CD4-positive, alpha-beta T cell treated with Interleukin-17A for 4 hours (primary cell): ENCODE measurements at places on chromosomes 4 and X.

GRCh38 chr4:110361921-110362320 lies 114.0 kb upstream of the ENPEP start:
- DNase-seq: no peak

DNA sequence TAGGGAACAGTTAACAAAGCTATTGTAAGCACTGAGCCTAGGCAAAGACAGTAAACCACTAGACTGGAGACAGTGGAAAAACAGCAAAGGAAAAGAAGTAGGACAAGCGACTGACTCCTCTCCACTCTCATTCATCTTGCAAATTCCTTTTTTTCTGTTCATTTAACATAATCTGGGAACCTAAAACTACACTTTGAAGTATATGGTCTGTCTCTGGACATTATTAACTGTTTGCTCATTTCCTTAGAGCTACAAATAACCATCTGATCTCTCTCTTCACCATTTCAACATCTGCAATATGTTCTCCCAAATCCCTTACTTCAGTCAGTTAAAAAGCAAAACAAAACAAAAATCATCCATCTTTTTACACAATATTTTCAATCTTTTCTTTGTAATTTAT lies 642 bp downstream of the HMGN5 start:
- DNase-seq: no peak

GRCh38 chr4:94957030-94957429 lies 199.3 kb downstream of the BMPR1B start:
- DNase-seq: no peak

DNA sequence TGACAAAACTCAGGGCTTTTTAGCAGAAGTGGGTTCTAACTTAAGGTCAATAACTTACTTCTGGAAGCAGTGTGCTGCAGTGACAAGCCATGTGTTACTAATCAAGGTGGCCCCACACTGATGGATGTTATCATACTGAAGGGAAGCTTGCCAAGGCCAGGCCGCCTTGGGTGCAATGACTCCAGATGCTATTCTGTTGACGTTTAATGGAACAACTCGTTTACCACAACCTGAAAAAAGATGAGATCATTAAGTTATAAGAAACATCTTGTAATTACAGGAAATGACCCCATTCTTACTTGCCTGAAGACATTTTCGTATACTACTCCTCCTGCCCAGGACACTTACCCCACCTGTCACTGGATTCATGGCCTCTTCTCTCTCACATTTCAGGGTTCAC lies 38.9 kb upstream of the TMPRSS11D start:
- no peak for DNase-seq

DNA sequence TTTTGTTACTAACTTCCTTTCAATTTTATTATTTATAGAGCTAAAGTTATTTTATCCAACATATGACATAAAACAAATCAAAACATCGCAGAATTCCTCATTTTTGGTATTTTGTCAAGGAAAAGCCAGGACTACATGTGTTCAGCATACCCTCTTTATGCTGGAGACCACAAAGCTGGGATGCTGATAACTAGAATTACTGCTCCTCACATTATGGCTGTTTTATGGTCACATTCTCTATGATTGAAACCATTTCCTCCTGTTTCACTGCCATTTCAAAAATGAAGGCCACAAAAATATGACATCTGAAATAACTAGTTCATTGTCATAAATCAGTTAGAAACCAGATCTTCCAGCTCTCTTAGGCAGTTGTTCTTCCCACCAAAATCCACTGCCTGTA lies 41.7 kb downstream of the KLHL34 start:
- no peak for DNase-seq

GRCh38 chrX:85977218-85977617 lies 70.1 kb downstream of the CHM start:
- DNase-seq: no peak

GRCh38 chr4:1695913-1696312 lies 11.8 kb upstream of the FAM53A start:
- DNase-seq: no peak

GRCh38 chrX:41720125-41720779 lies 3.7 kb upstream of the GPR82 start:
- DNase-seq: peak; percentile 27

DNA sequence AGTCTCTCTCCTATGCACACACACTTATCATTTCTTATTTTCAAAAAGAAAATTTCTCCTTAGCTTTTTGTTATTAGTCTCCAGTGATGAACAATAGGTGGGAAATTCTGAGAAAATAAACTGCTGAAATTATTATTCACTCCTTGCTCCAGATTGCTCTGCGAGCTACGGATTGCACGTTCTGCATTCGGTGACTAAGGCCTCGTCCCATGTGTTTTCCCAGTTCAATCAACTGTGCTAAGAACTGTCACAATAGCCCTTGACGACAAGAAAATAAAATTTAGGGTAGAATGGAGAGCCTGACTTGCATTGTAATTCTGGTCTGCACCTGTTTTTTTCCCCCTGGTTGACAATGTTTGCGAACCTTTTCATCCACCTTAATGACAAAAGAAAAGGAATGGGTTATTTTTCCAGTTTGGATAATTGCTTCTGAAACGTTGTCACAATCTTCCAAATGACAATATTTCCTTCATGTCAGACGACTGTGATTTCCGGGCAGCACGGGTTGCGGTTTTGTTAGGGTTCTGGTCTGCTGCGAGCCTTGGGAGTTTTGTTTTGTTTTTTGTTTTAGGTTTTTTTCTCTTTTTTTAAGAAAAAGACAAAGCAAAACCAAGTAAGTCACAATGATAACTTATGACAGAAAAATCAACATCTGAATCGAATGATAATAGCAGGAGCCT lies 124.5 kb upstream of the NOCT start:
- DNase-seq: no peak

DNA sequence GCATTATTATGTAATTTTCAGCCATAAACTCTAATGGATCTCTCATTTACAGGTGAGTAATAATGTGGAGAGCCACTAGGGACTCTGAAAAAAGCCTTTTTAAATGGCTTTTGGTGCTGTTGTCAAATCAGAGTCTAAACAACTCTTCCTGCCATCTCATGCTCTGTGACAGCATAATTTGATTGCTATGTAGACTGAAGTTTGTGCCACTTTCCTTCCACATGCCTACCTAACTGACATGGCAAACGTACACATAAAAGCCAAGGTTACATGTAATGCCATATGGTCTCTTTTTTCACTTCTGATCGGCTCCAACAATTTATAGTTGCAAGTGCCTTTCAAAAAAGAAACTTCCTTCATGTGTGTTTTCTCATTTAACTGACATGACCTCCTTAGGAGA lies 94.3 kb downstream of the SH2D1A start:
- DNase-seq: no peak

GRCh38 chr4:54368281-54369265 lies 139.5 kb downstream of the PDGFRA start:
- DNase-seq: no peak

- DNase-seq: no peak
These were observed 224.5 kb upstream of the TAPT1 start for GRCh38 chr4:16450724-16451123.

DNA sequence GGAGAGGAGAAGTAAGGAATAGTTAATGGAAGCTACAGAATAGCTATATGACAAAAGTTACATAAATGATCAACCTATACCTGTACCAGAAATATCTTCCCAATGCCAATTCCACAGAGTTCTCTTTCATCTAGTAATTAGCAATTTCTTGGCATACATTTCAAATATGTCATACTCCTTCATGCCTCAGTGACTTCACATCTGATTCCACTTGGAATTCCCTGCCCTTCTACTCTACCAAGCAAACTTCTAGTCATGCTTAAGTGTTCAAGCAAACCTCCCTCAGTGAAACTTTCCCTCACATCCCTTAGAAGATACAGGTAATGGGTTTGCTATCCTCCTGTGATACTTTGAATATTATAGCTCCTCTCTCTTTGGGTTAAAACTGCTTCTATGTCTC lies 127.1 kb downstream of the KLHL13 start:
- DNase-seq: no peak

GRCh38 chrX:68332201-68332731 lies 101.0 kb downstream of the OPHN1 start:
- DNase-seq: no peak

DNA sequence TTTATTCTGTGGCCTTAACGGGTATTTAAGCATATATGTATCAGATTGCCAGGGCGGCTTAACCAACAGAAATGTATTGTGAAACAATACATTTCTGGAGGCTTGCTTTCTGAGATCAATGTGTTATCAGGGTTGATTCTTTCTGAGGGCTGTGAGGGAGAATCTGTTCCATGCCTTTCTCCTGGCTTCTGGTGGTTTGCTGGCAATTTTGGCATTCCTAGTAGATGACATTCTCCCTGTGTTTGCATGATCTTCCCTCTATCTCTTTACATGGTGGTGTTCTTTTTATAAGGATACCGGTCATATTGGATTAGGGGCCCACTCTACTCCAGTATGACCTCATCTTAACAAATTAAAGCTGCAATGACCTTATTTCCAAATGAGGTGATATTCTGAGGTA lies 16.9 kb upstream of the CEP135 start:
- DNase-seq: no peak

DNA sequence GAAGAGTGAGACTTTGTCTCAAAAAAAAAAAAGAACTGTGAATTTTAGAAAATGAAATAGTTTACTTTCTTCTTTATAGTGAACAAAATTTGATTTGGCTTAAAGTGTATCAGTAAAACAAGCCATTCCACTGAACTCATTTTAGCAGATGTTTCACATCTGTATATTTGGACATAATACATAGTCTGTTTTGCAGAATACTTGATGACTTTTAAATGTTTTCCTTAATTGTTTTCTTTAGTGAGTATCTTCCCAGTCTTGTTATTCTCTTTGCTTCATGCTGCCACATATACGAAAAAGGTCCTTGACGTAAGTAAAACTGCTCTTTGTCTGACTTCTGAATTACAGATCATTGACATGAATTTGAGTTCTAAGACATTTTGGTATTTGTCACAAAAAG lies 8.3 kb downstream of the TMEM33 start:
- DNase-seq: no peak

DNA sequence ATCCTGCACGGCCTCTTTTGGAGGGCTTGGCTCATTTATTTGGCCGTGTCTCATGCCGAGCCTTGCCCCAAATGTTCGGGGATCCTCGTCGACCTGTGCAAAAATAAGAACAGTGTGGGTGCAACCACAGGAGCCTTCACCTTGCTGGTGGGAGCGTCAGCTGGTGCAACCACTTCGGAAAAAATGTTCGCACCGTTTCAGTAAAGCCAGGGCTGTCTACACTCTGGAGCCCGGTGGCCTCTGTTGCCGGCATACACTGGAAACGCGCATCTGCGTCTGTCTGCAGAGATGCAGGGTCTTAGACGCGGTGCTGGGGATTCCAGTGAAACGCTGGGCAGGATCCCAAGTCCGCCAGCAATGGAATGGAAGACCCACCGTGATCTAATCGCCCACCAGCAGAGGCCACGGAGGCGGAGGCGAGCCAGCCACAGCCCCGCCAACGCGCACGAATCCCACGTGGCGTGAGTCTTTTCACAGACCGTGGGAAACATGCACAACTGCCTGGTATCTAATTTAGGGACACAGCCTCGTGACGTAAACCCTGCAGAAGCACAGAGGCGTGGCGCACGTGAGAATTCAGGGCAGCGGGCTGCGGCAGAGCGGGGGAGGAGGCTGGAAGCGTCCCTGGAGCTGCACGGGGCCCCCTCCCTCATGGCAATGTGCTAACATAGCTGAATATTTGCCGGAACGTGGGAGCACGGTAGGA lies 13.8 kb upstream of the MXD4 start:
- DNase-seq: no peak

DNA sequence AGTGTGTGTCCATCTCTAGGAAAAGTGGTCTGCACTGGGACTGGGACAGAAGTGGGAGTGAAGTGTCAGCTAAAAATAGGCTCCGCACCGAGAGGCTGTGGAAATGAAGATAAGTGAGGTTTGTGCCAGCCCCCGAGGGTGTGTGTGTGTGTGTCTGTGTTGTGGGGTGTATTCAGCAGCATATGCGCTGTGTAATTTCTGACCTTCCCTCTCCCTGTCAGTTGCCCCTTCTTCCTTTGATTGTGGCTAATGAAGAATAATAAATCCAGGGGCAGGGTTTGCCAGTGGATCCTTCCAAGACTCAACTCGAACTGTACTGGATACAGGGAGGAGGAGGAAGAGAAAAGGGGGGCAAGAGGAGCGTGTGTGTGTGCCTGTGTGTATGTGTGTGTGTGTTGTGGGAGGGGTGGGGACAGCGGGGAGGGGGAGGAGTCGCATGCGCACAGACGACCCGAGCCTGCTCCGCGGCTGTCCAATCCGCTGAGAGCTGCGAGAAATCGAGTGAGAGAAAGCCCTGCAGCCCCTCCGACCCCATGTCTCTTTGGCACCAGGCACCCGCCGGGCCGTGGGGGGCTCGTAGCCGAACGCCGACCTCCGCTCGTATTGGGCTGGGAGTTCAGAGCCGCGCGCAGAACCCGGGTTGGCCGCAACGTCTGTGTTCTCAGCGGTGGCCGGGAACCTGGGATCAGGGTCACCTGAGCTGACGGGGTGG lies 916 bp upstream of the POU4F2 start:
- no peak for DNase-seq

DNA sequence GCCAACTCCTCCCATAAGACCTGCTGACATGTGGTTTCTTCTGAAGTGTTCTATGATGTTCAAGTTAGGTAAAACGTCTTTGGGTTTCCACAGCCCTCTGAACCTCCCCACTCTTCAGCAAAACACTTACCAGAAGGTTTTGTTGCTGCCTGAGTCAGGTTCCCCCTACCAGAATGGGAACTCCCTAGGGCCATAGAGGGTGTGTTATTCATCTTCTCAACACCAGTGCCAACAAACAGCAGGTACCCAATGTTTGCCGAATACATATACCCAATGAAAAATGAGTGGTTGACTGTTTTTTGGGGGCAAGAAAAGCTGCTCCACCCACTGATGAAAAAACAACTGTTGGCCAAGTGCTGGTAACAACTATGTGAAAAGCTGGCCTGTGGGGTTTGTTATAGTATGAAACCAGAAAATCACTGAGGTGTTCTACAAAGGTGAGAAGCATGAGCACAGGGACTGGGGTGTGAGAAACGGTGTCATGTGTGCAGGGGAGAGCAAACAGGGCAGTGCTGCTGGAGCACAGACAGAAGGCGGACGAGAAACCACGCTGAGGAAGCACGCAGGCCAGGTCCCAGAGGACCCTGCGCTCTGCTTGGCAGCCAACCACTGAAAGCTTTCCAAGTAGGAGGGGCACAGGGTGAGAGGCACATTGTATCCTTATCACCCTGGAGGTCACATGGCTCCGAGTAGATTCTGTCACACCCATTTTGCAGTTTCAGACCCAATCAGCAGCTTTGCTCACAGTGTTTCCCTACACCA lies 28.8 kb downstream of the ATP8A1 start:
- peak; percentile 47 for DNase-seq

DNA sequence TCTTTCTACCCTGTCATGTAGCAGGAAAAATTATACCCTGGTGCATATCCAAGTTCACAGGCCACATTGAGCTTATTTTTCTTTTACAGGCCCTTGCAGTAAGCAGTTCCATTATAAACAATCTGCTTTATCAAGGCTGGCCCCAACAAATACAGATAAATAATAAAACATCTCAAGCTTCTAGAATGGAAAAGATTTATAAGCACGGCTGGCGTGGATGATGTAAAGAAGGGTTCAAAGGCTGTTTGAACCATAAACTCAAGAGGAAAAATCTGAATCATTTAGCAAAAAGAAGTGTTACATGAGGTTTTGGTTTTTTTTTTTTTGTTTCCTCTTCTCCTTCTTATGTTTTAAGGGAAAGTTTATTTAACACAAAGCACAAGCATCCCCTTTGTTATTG lies 109.7 kb downstream of the UNC5C start:
- no peak for DNase-seq
